ENCODE measurements at places on chromosomes 6 and 20. TPM values are rescaled to one million over a fixed set of nuclear protein-coding genes. Genes with fewer than 3 reads are reported as not detected.

DNA sequence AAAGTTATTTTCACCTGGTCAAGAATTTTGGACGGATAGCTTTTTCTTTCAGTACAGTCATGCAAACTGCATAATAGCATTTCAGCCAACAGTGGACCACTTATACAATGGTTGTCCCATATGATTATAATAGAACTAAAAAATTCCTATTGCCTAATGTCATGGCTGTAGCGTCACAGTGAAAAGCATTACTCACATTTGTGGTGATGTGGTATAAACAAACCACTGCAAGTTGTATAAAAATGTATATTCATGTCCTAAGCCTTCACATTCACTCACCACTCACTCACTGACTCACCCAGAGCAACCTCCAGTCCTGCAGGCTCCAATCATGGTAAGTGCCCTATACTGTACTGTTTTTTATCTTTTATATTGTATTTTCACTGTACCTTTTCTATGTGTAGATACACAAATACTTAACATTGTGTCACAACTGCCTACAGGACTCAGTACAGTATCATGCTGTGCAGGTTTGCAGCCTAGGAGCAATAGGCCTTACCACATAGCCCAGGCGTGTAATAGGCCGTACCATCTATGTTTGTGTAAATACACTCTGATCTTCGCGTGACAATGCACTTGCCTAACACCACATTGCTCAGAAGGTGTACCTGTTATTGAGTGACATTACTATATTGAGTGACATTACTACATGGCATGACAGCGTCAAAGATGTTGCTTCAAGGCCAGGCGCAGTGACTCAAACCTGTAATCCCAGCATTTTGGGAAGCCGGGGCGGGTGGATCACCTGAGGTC lies 17.9 kb downstream of the ABHD12 start:
- DNase-seq, result no peak
- H3K36me3 ChIP-seq, result peaks cover 32% of the 10 kb centered on the region
- H3K27me3 ChIP-seq, result no peaks in the 10 kb centered on the region
- no peaks in the 10 kb centered on the region for H3K4me1 ChIP-seq

DNA sequence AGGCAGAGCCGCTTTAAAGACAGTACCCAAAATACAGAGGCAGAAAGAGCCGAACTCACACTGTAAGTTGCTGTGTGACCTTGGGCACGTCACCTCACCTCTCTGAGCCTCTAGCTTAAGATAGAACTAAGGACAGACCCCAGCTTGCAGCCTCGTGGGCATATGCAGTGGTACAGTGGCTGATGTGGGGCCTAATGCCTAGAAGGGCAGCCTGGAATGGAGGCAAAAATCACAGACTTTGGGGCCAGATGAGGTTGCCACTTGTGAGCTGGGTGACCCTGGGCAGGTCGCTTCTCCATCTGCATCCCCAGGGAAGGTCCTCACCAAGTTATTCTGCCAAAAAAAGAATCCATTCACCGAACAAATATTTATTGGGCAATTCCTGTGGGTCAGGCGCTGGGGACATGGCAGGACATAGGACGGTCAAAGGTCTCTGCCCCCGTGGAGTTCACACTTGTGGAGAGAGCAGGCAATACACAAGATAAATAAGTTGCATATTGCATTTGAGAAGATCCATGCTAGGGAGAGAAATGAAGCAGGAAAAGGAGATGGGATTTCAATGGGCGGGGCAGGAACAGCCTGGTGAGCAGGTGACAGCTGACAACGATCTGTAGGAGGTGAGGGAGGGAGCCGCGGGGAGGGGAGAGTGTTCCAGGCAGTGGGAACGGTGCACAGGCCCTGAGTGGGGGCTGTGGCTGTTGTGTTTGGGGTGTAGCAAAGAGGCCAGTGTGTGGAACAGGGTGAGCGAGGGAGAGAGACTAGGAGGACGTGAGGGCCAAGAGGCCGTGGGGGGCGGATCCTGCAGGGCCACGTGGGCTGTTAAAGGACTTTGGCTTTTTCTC lies 115.2 kb downstream of the CEBPB start:
- H3K36me3 ChIP-seq, result no peaks in the 10 kb centered on the region
- H3K4me3 ChIP-seq, result no peak overlapping the region
- peaks cover 43% of the 10 kb centered on the region for H3K4me1 ChIP-seq
- H3K27me3 ChIP-seq, result no peaks in the 10 kb centered on the region

- H3K4me1 ChIP-seq, result peaks cover 6% of the 10 kb centered on the region
- no peak for DNase-seq
Observed at GRCh38 chr6:164095056-164095455, 680.5 kb downstream of the QKI start.

Gene SAMD10
- 11.7 TPM for total RNA-seq

GRCh38 chr6:101312652-101313051 lies 80.9 kb upstream of the GRIK2 start:
- DNase-seq, result no peak
- no peaks in the 10 kb centered on the region for H3K4me1 ChIP-seq
- H3K27me3 ChIP-seq, result peaks cover 1% of the 10 kb centered on the region
- H3K36me3 ChIP-seq, result no peaks in the 10 kb centered on the region
- no peak overlapping the region for H3K4me3 ChIP-seq
- H3K27ac ChIP-seq, result no peak overlapping the region

- H3K27me3 ChIP-seq, result peaks cover 2% of the 10 kb centered on the region
- H3K27ac ChIP-seq, result no peak overlapping the region
- no peak overlapping the region for H3K4me3 ChIP-seq
- DNase-seq, result no peak
Observed at GRCh38 chr6:112207131-112207530, 47.2 kb downstream of the LAMA4 start.

DNA sequence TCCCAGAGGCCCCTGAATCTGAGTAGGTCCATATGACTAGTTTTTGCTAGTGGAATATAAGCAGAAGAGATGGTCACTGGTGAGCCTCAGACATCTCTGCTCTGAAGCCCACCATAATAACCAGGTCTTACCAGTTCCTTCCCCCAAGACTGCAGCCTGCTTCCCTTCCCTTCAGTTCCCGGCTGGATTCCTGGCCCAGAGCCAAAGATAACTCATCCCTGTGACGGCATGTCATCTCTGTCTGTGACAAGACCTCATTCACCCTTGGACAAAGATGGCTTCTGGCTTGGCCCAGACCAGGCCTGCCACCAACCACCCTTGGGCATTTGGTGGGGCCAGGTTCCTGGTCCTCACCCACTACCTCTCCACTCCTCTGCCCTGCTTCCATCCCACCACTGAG lies 145.5 kb upstream of the TOP1 start:
- H3K4me3 ChIP-seq, result no peak overlapping the region
- H3K27ac ChIP-seq, result no peak overlapping the region
- peaks cover 6% of the 10 kb centered on the region for H3K4me1 ChIP-seq
- DNase-seq, result no peak
- H3K27me3 ChIP-seq, result peaks cover 17% of the 10 kb centered on the region

All from mesothelial cell of epicardium (in vitro differentiated cells).